Hypothalamus (tissue), 51 donors: ENCODE measurements at places on chromosomes 11 and 22.

DNA sequence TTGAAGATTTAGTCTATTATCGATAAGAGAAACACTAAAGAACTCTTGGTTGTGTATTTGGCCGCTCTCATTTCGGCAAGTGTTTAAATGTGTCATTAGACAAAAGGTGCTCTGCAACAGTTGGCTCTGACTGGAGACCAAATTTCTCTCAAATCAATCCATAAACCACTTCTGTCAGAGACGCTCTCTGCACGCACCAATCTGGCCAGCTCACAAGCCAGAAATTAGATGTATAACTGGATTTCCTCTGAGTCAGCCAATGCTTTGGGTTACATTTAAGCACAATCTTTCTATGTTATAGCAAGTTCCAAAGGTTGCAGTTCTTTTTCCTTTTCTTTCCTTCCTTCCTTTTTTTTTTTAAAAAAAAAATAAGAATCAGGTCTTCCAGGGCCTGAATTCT, 17.6 kb upstream of the PARVA start:
- no peak for DNase-seq

- DNase-seq = no peak
Measured at GRCh38 chr11:103541186-103541795, 432.1 kb downstream of the DYNC2H1 start.

DNA sequence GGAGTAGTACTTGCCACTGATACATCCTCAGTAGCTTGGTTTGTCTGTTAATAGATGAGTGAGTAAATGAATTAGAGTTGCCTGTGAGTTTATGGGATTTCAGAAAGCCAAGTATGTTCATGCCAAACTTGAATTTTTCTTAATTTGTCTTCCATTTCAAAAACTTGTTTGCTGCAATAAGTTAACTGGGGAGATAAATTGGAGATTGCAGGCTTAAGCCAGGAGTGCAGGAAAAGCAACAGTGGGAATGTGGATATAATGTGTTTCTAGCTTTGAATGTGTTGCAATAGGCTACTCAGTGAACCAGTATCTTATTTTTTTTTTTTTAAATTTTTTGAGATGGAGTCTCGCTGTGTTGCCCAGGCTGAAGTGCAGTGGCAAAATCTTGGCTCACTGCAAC, 8.2 kb downstream of the OSBP2 start:
- DNase-seq = no peak

- no peak for DNase-seq
Measured at GRCh38 chr11:12724301-12725054, 50.3 kb downstream of the TEAD1 start.

- no peak for DNase-seq
Measured at GRCh38 chr22:44401783-44402110, 89.0 kb upstream of the SHISAL1 start.

GRCh38 chr22:28103596-28103995, 184.5 kb upstream of the PITPNB start:
- DNase-seq = no peak

- no peak for DNase-seq
Measured at GRCh38 chr11:114213622-114214021, 82.6 kb upstream of the NNMT start.

DNA sequence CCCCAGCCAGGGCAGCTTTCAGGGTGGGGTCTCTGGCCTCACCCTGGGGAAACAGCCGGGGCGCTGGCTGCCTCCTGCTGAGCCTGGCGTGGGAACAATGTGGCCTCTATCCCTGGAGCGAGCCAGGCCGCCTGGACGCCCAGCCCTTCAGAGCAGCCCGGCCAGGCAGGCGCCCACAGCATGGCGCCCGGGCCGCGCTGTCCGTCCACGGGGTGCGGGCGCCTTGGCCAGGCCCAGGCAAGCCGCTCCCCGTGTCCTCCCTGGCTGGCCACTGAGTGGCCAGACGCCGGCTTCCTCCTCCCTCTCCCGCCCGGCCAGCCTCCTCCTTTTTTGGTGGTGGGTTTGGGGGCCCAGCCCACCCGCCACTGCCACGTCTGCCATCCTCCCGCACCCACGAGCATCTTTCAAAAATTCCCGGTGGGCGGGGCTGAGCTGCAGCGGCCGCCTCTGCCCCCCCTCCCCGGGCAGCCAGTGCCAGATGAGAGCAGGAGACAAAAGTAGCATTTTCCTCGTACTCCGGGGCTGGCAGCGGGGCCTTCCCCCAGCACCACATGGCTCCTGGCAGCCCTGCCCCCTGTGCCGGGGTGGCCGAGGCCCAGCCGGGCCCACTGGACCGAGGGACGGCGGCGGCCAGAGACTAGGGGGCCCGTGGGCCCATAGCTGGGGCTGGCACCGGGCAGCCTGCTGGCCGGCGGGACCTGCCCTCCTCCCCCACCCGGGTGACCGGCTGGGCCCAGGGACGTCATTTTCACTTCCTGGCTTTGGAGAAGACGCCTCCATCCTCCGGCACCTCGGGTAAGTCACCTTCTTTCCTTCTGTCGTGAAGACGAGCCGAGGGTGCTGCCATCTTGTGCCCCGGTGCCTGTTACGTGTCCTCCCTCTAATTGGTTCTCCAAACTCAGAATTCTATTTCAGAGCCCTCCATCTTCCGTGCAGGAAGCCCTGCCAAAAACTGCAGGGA, 70.2 kb upstream of the PPARA start:
- peak; percentile 91 for DNase-seq

DNA sequence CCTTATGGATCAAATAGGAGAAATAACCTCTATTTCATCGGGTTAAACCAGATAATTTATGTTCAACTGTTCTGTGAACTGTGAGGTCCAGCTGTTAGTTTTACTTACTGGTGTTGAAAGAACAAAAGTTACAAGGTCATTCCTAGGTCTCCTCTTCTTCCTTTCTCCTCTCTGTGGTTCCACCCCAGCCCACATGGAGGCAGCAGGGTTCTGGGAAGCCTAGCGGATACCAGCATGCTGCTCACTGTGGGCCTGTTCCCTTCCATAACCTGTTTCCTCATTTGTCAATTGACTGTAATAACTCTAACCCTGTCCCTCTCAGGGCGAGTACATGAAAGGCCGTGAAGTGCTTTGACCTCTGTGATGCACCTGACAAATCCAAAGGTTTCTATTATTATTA, 27.8 kb downstream of the RELT start:
- no peak for DNase-seq

DNA sequence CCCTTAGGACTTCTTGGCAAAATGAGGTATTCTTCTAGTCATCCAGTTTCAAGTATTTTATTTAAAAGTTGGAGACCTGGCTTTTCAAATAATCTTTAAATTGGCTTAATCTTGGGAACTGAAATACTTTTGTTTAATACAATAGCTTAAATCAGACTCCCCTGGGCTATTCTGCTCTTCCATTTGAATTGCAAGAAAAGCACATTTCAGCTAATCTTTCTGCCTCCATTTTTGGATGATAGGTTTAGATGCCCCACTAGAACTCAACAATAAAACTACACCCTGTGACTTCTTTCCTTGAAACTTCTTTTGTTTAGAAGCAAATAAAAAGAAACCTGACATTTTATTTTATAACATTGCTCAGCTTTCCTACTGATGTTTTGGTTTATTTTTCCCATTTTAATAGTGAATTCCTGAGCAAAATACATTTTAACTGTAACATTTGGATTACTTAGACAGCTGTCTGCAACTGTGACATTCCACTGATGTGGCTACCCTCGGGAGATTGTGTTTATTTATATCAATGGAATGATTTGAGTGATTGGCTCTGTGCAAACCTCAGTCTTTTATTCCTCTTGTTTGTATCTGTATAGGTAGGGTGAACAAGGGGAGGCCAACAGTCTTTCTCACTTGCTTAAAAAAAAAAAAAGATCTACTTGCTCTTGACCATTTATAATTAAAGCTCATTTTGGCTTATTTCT, 1045.8 kb upstream of the CNTN5 start:
- no peak for DNase-seq

DNA sequence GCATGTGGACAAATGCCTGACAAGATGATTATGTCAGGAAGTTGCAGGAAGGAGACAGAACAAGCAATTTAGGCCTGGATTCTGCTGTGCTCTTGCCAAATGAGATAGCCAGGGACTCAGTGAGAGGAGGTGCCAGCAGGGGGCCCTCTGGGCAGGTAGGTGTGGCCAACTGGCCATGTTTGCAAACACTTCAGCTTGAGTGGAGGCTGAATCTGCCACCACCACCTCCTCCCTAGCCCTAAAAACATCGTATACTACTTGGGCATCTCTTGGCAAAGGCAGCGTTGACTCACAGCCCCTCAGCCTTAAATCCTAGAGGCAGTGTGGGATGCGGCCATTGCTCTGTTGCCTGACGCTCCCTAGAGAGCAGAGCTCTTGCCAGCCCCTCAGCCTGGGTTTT, 95.1 kb upstream of the PLET1 start:
- no peak for DNase-seq
